Foreskin keratinocyte (primary cell): ENCODE measurements at places on chromosomes 1 and 21.

DNA sequence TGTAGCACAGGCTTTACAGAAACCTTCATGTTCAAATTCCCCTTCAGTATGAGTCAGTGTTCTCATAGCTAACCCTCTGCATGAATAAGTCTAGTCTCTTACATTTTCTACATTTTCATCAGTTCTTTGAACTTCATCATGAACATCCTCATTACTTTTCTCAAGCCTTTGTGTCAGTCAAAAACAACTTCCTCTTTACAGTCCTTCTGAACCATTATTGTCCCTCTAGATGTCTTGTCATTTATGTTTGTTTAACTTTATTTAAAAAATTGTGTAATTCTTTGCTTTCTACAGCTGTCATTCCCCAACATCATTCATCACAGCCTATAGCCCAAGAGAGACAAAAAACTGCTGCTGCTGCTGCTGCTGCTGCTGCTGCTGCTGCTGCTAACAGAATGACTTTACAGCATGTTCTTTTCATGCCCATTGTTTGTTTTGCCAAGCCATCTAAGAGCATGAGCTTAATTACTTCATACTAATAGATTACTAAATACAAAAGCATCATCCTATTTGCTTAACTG, 133.1 kb downstream of the LRRC40 start:
- DNase-seq, result peak; percentile 41

GRCh38 chr21:29196670-29197191, 66.3 kb downstream of the MAP3K7CL start:
- DNase-seq, result no peak

DNA sequence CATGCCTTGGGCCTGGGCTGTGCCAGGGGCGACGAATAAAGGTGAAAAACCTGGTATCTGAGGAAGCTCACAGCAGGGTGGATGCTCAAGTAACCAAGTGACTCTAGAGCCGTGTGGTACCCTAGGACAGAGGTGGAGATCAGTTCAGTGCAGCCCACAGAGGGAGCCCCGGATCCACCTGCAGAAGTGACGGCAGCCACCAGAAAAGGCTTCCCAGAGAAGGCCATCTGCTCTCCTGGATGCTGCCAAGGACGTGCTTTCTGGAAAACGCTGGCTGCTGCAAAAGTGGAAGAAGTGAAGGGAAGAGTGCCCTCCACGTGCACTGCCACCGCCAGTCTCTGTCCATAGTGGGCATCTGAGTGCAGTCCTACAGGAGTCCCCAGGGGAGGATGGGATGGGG, 27.7 kb downstream of the TMCO4 start:
- no peak for DNase-seq

GRCh38 chr1:23651069-23651808, 40.4 kb upstream of the RPL11 start:
- DNase-seq, result peak; percentile 50

- no peak for DNase-seq
Measured at GRCh38 chr1:147567594-147568381, 26.5 kb downstream of the BCL9 start.

GRCh38 chr1:37704966-37705365, 12.7 kb downstream of the CDCA8 start:
- DNase-seq, result no peak

DNA sequence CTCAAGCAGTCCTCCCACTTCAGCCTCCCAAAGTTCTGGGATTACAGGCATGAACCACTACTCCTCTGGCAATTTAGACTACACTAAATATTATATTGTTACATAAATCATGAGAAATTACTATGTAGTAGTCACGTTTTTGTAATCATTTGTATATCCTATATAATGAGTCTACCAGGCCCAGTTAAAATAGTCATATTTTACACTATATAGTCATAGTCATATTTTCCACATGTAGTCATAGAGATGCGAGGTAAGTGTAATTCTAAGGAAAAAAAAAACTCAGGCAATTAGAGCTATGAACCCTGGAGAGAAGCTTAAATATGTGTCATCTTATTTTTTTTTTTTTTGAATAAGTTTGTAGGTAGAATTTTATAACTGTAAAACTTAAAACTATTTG, 90.0 kb downstream of the FNBP1L start:
- peak; percentile 28 for DNase-seq

- no peak for DNase-seq
Measured at GRCh38 chr1:208485512-208485911, 241.3 kb upstream of the PLXNA2 start.

DNA sequence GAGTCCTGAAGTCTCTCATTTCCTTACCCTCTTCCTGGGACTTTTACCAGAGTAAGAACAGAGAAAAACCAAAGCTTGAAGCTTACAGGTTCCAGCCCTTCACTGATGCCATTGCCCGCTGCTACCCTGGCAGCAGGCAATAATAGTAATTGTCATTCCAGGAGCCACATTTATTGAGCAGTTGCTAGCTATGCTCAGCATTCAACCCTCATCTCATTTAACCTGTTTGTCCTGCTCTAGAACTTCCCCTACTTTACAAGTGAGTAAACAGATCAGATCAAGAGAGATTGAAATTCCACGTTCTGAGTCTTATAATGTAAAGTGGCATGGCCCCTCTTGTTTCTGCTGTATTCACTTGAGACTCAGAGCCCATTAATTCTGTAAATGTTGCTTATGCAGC, 80.4 kb downstream of the ATP1A1 start:
- no peak for DNase-seq

DNA sequence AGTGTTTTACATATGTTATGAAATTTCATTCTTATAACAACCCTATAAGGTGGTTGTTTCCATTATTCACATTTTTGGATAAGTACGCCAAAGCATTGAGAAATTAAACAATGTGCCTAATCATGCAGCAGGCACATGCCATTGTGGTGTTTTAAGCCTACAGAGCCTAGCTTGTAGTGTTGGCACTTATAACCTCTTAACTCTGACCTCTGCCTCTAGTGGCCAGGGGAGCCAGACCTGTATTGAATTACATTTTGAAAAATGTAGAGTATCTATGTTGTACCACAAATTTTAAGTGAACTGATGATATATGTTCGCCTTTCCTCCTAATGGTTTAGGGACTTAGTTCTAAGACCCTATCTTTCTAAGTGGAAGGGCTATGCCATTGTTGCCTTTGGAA, 61.0 kb downstream of the KCNK2 start:
- DNase-seq, result no peak

DNA sequence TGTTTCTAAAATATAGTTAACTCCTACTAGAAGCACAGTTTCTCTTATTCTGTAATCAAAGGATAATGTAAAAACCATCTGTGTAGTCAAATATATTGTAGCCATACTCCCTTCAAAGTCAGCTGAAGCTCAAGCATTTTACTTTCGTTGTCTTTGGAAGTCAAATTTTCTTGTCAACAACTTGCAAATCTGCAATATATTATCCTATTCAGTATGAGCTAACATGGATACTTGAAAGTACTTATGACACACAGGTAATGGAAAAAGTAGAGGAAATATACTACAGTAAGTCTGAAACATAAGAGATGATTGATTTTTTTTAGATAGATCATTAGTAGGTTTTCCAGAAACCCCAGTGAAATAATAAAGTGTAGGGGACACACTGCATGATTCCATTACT, 121.5 kb downstream of the COL24A1 start:
- DNase-seq, result no peak

- no peak for DNase-seq
Measured at GRCh38 chr1:209769971-209770370, 14.1 kb downstream of the TRAF3IP3 start.

DNA sequence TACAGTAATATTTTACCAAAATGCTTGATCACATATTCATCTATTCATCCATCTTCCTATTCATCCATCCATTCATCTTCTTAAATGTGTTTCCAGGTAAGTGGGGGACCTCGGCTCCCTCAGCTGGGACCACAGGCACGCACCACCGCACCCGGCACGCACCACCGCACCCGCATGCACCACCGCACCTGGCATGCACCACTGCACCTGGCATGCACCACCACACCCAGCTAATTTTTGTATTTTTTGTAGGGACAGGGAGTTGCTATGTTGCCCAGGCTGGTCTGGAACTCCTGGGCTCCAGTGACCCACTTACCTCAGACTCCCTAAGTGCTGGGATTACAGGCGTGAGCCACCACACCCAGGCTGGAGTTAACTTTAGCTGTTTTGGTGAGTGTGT, 21.2 kb downstream of the ACTRT2 start:
- no peak for DNase-seq

DNA sequence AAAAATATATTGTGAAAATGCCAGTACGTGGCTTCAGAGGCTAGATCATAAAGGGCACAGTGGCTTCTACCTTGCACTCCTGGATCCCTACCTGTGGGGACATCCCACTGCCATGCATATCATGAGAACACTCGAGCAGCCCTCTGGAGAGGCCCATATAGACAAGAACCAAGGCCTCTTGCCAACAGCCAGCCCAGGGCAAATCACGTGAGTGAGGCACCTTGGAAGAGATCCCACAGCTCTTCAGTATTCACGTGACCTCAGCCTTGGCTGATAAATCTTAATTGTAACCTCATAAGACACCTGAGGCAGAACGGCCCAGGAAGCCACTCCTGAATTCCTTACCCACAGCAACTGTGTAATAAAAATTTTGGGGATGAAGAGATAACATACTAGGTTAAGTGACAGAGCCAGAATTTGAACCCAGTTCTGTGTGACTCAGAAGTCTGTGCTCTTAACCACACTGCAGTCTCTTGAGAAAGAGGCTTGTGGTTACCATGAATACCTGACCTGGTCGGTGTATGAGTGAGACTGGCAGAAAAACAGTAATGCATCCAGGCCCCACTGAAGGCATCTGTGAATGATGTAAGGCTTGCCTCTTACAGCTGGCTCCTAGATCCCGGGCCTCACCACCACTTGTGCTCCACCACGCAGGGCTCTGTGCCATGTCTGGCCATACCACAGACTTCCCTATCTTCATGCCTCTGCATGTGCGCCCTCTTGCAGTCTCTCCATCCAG, 6.9 kb upstream of the A3GALT2 start:
- peak; percentile 99 for DNase-seq

DNA sequence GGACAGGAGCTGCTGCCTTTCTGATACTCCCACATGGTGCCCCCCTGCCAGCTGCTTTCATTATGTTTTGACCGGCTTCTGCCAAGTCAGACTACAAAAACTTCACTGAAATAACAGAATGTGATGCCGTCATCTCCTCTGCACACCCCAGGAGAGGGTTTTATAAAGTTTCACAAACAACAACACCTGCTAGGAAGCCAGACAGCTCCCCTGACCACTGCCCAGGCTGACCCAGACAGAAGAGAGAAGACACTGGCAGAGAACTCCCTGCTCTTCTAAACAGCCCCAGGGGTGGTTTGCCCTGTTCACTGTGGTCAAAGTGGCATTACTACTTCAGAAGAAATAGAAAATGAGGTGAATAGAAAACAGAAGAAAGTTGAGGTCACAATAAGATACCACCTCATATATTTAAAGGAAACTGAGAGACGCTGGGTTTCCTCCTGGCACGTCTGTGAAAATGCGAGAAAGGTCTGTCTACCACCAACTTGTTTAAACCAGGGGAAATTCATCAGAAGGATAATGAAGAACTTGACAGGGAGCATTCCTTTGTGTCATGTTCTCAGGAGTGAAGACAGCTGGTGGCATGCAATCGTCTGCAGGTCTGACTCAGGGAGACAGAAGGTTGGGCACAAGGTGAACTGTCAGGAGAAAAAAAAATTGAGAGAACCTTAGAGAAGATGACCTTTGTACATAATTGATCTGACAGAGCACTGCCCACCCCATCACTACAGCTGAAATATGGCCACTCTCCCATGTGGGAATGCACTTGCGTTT, 119.0 kb upstream of the NFIA start:
- DNase-seq, result no peak

DNA sequence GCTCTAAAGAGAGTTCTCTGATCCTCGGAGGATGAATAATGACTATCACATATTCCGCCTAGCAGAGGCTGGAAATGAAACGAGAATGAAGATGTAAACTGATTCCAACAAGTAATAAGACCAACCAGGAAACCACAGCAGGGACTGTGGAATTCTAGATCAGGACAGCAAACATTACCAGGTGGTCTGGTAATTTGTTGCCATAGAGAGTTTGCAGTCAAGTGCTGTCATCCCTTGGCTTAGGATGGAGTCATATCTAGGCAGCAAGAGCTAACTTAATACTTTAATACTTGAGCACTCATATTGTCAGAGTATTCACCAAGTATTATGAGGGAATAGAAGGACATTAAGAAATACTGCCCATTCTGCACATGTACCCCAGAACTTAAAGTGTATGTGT, 45.1 kb upstream of the MUTYH start:
- no peak for DNase-seq

DNA sequence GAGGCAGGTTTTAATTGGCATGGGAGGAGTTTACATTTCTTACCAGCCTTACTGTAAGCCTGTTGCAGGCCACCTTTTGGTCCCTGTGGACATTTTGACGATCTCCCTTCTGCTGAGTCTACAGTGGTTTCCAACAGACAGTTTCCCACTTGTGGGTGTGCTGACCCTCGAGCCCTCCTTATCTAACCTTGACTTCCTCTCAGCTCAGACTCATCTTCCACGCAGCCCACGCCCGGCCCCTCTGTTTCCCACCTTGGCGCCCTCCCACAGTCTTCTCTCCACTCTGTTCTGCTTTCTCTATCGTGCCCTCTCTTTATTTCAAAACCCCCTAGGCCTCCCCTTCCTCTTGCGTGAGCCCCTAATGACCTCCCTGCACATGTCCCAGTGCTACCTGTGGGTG, 6.1 kb upstream of the ARL8A start:
- no peak for DNase-seq

GRCh38 chr1:46464013-46464548, 25.6 kb upstream of the DMBX1 start:
- no peak for DNase-seq

DNA sequence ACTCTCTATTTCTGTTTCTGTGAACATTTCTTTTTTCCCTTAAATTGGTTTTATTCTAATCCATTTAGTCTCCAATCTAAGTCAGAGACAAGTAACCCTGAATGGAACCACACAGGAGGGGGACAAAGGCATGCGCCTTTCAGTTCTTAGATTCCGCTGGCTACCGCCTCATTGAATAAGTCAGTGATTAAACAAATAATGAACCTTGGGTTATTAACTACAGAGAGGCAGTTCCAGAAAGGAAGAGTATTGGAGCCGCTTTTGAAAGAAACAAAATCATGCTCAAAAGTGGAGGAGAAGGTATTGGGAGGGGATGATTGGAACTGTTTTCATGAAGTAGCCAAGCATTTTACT, 459.8 kb upstream of the DAB1 start:
- DNase-seq, result no peak

- DNase-seq, result no peak
Measured at GRCh38 chr1:1487701-1488100, 16.1 kb downstream of the ATAD3B start.

DNA sequence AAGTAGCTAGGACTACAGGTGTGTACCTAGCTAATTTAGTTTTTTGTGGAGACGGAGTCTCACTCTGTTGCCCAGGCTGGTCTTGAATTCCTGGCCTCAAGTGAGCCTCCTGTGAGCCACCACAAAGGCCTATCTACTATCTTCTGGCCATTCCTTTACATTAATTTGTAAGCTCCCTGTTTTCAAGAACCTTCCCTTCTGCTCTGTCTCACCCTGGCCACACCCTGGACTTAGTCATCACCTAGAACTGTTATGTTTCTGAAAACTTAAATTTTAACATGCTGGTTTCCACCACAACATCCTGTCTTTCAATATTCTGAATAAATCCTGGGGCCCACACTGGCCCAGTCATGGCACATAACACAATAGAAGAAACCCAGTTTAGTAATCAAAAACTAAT, 4.9 kb upstream of the B4GALT3 start:
- DNase-seq, result peak; percentile 65

- no peak for DNase-seq
Measured at GRCh38 chr1:41633764-41634163, 149.3 kb upstream of the EDN2 start.

GRCh38 chr1:44134071-44134920, 7.1 kb downstream of the KLF18 start:
- no peak for DNase-seq
